Activated T-cell treated with anti-CD3 and anti-CD28 coated beads for 1 hour (primary cell): ENCODE measurements at places on chromosomes 2 and 18.
A peak's percentile ranks its signal among the peaks of the same experiment; 100 is the strongest.

DNA sequence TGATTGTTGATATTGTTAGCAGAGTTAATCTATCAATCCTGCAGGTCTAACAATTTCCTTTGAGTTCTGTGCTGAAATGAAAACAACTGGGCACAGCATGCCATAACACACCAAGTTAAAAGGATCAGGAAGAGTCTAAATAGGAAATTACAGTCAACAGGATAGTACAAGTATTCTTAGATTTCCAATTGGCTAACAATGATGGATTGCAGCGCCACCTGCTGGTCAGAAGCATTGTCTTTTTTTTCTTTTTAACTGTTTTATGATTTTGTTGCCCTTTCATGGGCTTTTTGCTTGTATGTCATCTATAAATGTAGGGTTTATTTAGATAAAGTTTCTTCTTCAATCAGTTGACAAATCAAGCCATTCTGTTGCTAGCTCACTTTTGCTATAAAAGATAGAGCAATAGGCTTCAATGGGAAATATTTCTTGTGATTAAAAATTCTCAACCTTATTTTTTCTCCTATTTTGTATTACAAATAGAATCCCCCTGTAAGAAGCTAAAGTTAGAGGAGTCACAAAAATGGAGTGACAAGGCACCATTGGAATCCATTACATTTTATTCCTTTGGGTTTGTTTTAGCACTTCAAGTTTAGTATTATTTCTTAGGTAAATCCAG, 40.8 kb upstream of the RPRM start:
- peak; percentile 44 for DNase-seq

- DNase-seq: no peak
Measured at GRCh38 chr2:54247115-54247514, 8.9 kb downstream of the TSPYL6 start.

DNA sequence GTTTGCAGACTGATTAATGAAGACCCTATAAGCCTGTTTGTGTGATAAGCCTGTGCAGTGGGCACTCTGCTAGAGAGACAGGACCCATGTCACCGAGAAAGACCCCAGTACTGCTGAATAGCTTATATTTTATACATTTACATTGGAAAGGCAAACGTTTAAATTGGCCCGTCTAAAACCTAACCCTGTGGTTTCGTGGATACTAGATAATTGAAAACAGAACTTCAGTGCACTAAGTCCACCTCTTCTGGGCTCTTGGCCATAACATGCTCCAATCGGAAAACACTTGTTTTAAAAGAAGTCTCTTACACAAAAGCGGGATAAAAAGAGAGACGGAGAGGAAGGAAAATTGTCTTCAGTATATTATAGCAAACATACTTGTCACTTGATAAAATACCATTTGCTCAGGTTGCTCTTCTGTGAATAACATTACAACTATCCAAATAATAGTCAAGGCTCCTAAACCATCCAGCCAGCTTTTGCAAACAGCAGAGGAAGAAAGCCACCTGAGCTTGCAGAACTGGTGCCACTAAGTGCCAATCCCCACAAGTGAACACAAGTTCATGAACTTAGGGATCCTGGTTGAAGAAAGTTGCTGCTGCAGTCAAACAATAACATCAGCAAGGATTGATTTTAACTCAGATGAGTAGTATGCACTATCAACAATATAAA, 218.4 kb upstream of the FN1 start:
- DNase-seq: no peak

GRCh38 chr18:49690312-49690711, 123.0 kb downstream of the ACAA2 start:
- DNase-seq: no peak

GRCh38 chr2:85921659-85922058, 32.9 kb upstream of the ST3GAL5 start:
- DNase-seq: no peak
